ENCODE measurements at places on chromosomes 11 and 22. TPM values are rescaled to one million over a fixed set of nuclear protein-coding genes. Genes with fewer than 3 reads are reported as not detected.

Gene IL17REL
- total RNA-seq = not detected

GRCh38 chr22:48943567-48944432 is 883.9 kb downstream of the BRD1 start:
- DNase-seq = no peak

DNA sequence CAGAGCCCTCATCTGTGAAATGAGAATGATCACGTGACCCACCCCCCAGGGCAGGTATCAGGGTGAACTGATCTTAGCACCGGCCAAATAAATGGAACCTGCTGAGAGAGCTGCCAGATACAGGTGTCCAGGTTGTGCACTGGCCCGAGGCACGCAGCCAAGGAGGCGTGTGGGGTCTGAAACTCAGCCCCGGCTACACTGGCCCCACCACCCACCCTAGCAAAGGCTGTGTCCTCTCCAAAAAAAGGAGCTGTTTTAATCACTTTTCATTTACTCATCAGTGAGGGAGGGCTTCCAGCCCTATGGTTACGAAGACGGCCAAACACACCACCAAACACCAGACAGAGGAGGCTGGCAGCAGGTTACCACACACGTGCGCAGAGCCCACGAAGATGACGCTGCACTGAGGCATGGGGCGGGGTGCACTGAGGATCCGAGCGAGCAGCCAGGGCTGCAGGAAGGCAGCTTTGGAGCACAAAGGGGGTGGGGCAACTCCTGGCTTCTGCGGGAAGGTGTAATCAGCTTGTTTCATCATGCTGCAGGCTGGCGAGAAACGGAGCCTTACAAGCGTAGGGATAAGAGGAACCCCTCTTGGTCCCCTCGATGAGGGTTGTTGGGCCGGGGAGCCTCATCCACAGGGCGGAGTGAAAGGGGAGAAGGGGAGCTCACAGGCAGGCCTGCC is 19.5 kb upstream of the SLC22A12 start:
- DNase-seq = peak; percentile 43

- no peak for DNase-seq
These were observed 345.1 kb downstream of the FAT3 start for GRCh38 chr11:92569726-92570125.

GRCh38 chr11:63985812-63986155 is 454 bp upstream of the OTUB1 start:
- DNase-seq = no peak

Gene TH
- total RNA-seq = not detected

Gene EIF1AD
- 26.4 TPM for total RNA-seq

All from fibroblast of the aortic adventitia (primary cell).